Pons (tissue), 1 donor: ENCODE measurements at places on chromosomes 2 and 18.

- DNase-seq, result no peak
These were observed 60.0 kb downstream of the ADCY3 start for GRCh38 chr2:24859968-24860600.

- peak; percentile 97 for DNase-seq
These were observed 689.8 kb downstream of the MBD2 start for GRCh38 chr18:53534695-53535094.

- no peak for DNase-seq
These were observed 19.2 kb upstream of the SLC8A1 start for GRCh38 chr2:40470822-40471813.

DNA sequence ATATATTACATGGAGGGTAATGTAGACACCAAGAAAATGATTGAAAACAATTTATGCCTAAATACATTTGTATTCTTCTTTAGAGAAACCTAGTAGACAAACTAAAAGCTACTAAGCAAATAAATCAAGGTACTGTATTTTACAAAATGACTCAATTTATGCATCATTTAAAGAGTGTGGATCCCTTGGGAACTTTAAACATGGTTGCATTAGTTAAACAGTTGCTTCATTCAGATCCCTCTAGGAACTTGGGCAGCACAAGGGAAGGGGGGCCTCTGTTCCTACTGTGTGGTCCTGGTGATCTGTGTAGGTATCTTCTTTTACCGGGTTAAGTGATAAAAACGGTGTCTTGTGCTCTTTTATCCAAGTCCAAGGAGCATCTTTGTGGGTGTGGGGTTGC is 31.5 kb upstream of the ATP8B1 start:
- no peak for DNase-seq

GRCh38 chr2:233124421-233125080 is 64.4 kb downstream of the INPP5D start:
- peak; percentile 59 for DNase-seq

DNA sequence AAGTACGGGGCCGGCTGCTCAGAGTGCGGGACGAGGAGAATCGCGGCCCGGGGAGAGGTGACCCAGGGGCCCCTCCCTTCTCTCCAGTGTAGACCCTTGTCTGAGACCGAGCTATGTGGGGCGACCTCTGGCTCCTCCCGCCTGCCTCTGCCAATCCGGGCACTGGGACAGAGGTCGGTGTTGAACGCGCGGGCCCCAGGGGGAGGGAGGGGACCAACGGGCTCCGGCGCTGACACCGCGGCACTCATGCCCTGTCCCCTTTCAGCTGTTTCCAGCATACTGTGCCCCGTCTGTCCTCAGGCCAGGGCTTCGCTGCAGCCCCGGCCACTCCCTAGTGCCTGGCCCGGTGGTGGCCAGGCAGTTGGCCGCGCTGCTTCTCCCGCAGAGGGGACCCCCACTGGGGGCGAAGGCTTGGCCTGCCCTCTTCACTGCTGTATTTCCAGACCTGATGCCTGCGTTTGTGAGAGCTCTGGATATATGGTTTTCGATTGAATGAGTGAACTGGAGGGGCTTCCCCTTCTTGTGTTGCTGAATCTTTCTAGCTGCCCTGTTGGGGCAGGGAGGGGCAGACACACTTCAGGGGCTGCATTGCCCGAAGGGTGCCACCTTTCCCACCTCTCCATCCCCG is 809 bp downstream of the DBI start:
- DNase-seq, result peak; percentile 60

DNA sequence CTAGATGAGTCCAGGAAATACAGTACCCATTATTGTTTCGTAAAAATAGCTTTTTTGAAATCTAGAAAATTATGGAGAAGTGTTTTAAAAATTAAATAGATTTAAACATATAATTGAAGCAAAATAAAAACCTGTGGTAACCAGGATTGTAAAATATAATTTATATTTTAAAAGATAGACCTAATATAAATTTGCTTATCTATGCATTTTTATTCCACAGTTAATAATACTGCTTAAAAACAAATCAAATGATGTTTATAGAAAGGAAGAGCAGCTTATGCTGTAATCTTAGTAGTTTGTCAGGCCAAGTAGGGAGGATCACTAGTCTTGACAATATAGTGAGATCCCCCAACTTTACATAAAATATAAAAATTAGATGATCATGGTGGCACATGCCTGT is 388.9 kb upstream of the CNTNAP5 start:
- DNase-seq, result no peak

DNA sequence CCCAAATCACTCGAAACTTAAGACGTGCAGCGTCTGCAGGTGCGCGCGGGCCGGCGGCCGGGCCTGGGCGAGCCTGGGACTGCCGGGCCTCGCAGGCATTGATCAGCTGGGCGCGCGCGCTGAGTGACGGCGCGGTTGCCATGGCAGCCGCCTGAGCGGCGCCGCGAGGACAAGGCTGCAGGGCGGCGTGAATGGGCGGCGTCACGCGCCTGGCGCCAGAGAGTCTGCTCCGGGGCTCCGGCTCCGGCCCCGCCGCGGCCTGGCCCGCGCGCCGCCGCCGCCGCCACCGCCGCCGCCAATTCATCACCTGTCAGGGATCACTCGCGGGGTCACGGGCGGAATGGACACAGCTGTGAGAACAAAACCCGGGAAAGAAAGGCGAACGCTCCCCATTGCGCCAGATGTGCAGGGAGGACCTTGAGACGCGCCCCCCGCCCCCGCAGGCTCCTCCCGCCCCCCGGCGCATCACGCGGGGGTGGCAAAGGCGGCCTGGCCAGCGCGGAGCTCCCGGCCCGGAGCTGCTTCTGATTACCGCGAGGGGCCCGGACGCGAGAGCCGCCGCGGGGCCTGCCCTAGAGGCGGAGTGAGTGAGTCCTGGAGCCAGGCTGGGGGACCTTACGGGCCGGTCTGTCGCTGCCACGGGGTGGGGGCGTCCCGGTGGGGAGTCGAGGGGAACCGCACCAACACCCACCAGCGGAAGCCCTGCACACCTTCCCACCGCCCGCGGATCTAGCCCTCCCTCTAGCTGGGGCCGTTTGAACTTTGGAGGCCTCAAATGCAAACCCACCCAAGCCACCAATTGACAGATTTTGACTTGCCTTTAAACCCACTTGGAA is 2.9 kb upstream of the ID2 start:
- DNase-seq, result peak; percentile 88
